ENCODE measurements at places on chromosomes 7 and 10.

DNA sequence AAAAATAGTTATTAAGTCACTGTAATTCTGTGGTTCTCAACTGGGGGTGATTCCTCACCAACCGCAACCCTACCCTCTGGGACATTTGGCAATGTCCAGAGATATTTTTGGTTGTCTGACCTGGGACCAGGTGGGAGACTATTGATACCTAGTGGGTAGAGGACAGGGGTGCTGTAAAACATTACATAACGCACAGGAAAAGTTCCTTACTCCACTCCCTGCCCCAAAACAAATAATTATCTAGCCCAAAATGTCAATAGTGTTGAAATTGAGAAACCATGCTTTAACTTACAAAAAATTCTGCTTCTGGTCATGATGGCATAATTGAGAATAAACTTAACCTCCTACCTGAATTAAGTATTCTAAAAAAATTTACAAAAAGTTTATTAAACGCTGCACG is 177.7 kb upstream of the FEZF1 start:
- no peak for DNase-seq

DNA sequence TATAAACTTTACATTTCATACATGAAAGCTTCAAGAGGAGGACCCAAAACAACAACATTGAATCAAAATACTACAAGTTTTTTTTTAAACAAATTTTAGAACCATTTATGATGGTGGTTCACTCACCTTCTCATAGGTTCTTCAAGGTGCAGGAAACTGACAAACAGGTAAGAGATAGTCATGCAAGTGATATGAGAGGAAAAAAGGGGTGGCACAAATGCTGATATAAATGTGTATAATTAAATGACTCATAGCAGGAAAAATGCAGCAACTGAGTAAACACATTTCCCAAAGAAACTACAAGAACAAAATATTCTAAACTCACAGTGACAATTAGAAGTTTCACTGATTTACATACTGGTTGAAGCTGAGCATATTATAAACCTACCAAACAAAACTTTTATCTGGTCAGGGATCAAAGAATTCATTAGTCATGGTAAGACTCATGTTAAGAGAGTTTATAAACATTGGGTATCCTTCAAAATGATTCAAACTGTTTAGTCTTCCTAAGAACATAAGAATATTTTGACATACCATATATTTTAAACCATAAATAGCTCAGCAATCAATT is 14.1 kb downstream of the ZWINT start:
- no peak for DNase-seq

DNA sequence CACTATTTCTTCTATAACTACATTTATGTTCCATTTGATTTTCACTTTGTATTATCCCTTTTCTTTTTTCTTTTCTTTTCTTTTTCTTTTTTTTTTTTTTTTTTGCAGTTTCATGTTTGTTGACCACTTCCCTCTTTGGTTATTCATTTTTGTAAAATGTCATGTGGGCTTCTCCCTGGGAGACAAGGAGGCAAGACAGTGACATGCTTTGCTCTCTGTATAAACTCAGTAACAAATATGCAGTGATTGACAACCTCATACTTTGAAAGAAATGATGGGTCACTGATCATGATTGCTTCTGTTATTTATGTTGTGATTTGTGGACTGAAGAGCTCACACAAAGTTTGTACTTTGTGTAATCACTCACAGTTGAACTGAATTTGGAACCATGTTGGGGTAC is 90.2 kb upstream of the ABI1 start:
- no peak for DNase-seq

- DNase-seq = no peak
Measured at GRCh38 chr10:35000936-35001335, 89.2 kb downstream of the CUL2 start.

DNA sequence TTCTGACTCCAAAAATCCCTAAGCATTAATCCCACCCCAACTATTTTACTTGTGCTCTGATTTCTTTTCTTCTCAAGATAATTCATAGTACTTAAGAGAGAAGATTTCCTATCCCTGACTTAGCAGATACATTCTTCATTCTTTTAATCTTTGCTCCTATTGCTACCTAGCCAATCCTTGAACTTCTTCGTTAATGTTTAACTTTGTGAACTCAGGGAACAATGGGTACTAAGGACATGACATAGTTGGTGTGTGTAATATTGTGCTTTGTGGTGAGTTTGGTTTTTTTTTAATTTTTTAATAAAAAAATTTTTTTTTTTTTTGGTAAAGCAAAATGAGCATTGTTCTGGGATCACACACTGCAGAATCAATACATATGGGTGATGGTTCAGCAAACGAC is 166.2 kb downstream of the CHCHD3 start:
- DNase-seq = no peak

DNA sequence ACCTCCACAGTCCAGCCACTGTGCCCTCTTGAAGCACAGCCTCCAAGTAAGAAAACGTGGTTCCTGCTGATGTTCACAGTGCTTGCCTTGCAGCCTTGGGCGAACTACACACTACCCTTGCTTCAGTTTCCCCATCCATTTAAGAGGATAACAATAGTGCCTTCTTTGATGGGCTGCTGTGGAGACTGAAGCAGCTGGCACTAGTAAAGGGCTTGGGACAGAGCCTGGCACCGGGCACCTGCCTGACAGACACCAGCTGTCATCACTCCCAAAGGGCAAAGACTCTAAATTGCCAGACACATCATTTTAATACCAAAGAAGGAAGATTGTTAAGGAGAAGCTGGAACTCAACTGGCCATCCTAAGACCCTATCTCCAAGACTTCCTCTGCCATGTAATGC is 3.1 kb upstream of the C10orf90 start:
- no peak for DNase-seq

DNA sequence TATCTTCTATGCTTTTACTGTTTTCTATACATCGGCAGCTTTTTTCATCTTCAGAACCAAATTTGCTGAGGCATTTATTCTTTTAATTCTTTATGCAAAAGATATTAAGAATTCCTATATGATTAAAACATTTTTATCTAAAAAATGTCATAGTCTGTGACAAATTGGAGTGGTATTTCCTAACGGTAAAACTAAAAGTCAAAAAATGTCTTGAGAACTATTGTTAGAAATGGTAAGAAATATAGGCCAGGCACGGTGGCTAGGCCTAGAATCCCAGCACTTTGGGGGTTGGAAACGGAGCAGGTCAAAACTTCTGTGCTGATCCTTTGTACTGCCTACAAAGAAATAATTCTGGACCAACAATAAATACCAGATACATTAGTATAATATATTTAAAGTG is 57.7 kb upstream of the PRR15 start:
- DNase-seq = no peak

DNA sequence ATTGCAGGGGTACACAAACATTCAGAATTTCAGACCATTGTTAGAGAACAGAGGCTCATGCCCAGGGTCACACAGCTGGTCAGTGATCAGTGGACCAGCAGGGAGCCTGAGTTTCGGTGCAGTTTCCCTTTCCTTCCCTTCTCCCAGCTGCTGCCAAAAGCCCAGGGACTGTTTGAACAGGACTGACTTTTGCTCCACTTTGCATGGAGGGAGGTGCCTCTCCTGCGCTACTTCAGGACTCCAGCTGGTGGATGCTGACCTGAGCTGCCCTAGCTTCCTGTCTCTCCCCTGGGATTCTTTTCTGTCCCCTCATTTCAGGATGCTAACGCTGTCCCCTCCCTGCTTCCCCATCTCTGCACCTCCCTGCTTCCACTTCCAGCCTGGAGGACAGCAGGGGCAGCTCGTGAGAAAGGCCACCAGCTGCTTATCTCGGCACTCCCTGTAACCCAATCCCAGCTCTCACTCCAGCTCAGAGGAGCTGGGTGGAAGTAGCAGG is 14.5 kb downstream of the SH2D4B start:
- no peak for DNase-seq

Data from stimulated activated CD8-positive, alpha-beta memory T cell treated with anti-CD3 and anti-CD28 coated beads, Interleukin-4, amount 100 ng/mL, for 4 hours (primary cell).